ENCODE measurements at places on chromosomes 7 and 10.

GRCh38 chr10:100934084-100934659, 21.4 kb downstream of the SLF2 start:
- DNase-seq: no peak

DNA sequence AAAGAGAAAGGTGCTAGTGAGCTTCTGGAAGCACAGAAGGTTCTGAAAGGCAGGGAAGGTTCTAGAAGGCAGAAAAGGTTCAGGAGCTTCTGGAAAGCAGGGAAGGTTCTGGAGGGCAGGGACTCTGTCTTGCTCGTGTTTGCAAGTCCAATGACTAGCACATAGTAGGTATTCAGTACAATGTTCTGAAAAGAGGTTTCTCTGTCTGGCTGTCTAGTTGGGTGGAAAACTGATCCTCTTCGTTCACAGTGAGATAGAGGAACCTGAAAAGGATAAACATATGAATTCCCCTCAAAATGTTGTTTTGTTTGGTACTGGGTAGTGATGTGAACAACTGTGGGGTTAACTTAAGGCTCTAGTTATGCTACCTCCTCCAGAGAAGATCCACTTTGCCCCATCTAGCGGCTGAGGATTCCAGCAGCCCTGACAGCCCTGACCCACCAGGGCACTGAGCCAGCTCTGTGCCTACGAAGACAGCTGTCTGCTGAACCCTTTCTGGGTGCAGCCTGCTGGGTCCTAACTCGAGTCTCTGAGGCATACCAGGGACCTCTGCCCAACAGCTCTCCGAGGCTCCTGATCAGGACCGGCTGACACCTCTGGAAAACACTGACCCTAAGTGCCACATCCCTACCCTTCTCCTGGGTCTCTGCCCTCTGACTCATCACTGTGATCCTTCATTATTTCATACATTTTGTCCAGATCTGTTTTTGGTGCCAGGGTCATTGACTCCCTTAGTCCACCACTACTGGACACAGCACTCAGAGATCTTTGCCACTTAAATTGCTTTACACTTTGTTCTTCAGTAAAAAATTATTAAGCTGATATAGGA, 15.4 kb downstream of the PTPRN2 start:
- DNase-seq: no peak

DNA sequence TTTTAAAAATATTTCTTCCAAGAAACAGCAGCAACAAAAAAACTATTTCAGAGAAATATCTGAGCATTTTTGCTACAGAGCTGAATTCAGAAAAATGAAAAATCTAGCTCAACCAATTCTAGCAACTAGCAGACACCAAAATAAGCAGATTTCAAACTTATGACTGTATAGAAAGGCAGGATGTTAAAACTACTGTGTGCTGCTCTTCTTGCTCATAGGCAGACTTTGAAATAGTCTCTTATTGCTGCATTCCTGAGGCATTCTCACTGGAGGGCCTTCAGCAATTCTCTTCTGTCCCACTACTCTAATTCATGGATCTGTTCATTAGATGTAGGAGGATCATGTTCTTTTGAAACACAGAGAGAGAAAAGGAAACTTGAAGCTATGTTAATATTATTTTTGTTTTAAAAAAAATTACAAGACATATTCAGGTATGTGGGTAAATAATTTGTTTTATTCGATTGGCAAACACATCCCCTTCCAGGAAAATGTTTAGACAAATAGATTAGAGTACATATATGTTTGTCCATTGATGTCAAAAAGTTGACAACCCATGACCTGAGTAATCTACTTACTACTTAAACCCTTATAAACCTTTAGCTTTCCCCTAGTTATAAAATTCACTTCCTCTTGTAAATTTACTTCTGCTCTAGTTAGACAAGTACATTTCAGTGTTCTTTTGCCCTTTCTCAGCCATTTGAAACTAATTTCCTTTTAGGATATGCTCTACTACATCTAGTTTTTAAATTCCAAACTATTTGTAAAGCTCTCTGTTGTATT, 428.2 kb upstream of the POT1 start:
- no peak for DNase-seq

DNA sequence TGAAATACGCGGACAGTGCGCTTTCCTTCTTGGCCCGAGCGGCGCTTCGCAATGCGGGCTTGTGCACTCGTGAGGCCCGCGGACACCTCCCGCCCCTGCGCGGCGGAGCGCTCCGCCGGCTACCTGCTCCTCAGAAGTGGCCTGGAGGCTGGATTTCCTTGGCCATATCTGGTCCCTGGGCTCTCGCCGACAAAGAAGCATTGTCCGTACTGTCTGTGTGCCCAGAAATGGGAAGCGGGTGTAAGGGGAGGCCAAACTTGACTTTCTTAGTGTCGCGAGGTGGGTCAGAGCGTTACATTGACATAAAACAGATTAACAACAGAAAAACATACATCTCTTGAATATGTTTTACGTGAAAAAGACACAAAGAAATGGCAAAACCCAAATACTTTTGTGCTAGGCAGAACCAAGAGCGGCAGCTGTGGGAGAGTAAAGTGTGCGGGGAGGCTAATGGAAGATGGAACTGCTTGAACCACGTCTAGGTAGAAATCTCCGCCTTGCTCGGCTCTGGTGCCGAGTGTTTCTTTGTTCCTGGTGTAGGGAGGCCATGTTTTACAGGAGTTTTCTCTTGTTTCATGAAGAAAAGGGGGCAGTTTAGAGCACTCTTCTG, 1.4 kb downstream of the LANCL2 start:
- no peak for DNase-seq

DNA sequence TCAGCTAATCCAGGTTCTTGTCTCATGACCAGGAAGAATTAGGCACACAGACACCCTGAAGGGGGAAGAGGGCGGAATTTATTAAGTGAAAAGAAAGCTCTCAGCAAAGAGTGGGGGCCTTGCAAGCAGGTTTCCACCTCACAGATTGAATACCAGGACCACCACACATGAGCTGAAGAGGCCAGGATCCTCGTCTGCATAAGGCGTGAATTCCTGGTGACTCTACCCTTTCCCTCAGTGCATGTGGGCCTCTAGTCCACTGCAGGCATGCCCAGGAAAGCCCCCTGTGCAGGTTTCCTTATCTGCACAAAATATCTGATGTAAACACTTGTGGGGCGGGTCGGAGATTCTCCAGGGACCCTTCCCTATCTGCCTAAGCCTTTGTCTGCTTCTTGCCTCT, 782.1 kb upstream of the LRRN3 start:
- no peak for DNase-seq

GRCh38 chr10:49118430-49119074, 3.2 kb upstream of the VSTM4 start:
- DNase-seq: no peak

GRCh38 chr10:64486149-64486548, 964.9 kb downstream of the REEP3 start:
- no peak for DNase-seq

GRCh38 chr7:134691546-134692343, 45.1 kb downstream of the BPGM start:
- no peak for DNase-seq

DNA sequence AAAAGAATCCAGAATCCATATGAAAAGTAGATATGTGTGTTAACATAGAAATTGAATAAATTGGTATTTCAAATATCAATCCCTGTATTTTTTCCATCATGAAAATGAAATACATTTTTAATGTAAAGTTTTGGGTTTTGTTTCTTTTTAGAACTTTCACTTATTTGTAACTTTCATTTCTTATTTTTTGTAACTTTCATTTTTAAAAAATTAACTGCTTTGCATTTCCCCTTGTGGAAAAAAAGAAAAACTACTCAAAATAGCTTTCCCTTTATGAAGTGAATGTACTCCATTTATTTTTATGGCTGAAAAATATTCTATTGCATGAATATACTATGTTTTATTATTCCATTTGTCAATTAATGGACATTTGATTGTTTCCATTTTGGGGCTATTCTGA, 75.6 kb upstream of the SMNDC1 start:
- DNase-seq: no peak

DNA sequence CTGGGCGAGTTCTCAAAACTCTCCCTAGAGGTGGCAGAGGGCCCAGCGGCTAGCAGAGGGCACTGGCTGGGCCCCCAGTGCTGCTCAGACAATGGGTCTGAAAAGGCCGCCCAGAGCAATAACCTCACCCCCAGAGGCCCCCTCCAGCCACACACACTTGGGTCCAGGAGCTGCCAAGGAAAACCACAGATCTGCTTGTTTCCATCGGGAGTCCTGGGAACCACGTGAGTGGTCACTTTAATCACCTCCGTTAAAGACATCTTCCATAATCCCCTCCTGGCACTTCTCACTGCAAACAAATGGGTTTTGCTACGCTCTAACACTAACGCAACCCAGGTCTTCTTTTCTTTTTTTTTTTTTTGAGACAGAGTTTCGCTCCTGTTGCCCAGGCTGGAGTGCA, 30.0 kb downstream of the NUDT1 start:
- no peak for DNase-seq

- DNase-seq: no peak
Measured at GRCh38 chr10:520402-520787, 169.1 kb downstream of the DIP2C start.

DNA sequence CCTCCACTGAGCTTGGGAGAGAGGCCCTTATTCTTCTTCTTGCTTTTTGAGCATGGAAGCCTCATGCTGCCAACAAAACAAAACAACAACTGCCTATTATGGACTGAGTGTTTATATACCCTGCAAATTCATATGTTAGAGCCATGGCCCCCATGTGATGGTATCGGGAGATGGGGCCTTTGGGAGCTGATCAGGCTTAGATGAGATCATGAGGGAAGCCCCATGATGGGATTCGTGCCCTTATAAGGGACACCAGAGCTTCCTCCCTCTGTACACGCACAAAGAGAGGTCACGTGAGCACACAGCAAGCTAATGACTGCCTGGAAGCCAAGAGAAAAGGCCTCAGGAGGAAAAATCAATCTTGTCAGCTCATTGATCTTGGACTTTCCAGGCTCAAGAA, 235.0 kb downstream of the FANK1 start:
- DNase-seq: no peak

DNA sequence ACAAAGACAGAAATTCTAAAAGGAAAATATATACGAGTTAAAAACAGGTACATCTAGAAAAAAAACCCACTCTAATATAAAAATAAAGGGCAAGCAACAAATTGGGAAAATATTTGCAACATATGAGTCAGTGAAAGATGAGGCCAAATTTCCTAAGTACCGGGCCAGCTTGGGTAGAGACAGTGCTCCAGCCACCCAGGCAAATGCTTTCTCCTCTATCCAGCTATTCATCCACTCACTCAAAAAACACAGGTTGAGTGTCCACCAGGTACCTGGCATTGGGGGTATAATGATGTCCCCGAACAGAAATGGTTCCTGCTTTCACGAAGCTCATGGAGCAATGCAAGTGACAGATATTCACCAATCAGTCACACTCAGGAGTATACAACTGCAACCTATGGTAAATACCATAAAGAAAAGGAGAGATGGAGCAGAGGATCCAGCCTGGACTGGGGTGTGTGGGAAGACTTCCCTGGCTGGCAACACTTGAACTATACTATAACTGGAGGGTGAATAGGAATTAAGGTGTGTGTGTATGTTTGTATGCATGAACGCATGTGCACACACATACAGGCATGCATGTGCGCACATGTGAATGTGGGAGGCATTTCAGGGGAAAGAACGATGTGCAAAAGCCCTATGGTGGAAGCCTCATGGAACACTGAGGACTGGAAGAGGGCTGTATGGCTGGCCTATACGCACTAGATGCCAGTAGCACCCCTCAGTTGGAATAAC, 2.3 kb downstream of the ARHGAP22 start:
- no peak for DNase-seq

DNA sequence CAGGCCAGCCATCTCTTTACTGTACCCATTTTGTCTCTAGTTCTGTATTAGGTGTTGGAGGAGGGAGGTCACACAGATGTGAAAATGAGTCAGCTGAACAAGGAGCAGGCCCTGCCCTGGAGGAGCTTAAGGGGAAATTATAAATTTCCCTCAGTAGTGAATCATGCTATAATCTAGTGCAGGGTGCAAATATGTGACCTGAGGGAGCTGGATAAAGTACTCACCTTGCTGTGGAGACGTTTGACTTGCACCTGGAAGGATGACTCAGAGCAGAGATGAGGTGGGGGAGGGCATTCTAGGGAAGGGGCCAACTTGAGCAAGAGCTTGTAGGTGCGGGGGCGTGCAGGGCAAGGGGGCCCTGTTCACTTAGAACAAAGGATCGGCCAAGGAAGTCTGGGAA, 610.6 kb downstream of the SDK1 start:
- DNase-seq: no peak

Measured in stimulated activated CD4-positive, alpha-beta T cell treated with anti-CD3 and anti-CD28 coated beads, Interleukin-1b, Interleukin-23, amount 100 ng/mL, for 1 hour (primary cell).